ENCODE measurements at places on chromosomes 2 and 18.

- no peak for DNase-seq
Observed at GRCh38 chr2:54579682-54580620, 123.8 kb downstream of the SPTBN1 start.

DNA sequence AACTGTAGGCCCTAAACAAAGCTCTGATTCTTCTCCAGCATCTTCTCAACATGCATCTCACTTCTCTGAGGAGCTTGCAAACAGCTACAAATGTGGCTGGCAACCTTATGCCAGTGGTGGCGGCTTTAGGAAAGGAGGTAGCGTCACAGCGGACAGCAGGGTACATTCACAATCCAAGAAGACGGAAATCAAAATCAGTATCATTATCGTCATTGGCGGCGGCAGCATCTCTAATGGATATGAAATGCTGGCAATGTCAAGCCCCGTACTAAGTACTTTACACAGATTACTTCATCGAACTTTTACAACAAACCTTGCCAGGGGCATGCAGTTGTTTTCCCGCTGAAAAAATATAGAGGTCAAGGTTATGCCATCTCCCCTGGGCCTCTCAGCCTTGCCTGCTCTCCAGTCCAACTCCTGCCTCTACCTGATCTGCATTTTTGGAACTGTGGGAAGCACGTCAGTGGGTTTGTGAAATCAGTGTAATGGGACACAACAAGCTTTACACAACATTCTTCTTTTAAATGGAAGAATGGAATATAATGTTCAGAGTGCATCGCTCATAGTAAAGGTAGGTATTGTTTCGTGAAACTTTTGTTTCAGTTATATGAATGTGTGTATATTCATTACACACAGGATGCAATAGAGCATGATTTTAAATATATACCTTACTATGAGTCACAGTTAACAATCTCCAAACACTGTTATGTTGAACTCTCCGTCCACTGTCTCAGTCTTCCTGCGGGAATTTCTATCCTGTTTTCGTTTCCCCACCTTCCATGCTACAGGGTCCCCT is 152.9 kb downstream of the TTC32 start:
- DNase-seq = no peak

DNA sequence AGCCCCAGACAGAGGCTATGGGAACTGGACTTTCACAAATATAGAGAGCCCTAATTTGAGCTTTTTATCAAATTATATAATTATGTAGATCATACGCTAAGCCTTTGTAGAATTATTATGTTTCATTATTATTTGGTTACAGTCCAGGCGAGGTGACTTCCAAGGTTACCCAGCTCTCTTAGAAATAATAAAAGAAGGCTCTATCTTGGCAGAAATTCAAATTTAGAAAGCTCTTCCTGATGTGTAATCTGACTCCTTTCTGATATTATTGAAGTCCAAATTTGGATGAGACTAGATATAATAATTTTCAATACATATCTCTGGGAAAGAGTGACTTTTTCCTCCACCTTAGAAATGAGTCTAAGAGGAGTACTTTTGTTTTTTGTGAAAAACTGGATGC is 4.8 kb upstream of the SLC38A11 start:
- no peak for DNase-seq

DNA sequence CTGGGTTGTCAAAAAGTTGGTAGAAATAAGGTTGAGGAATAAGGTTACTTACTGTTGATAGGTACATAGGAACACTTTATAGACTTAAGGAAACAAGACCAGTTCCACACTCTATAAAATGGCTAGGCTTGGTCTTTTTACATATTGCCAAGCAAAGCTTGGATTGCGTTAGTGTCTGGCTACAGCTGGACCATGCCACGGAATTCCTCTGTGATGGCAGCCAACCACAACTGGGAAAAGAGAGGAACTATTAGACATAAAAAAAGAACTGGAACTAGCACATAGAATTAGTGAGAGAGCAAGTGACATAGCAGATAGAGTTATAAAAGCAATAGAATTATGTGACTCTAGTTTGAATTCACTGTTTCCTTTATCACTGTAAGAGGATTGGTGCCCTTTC is 17.7 kb upstream of the DPP10 start:
- no peak for DNase-seq

DNA sequence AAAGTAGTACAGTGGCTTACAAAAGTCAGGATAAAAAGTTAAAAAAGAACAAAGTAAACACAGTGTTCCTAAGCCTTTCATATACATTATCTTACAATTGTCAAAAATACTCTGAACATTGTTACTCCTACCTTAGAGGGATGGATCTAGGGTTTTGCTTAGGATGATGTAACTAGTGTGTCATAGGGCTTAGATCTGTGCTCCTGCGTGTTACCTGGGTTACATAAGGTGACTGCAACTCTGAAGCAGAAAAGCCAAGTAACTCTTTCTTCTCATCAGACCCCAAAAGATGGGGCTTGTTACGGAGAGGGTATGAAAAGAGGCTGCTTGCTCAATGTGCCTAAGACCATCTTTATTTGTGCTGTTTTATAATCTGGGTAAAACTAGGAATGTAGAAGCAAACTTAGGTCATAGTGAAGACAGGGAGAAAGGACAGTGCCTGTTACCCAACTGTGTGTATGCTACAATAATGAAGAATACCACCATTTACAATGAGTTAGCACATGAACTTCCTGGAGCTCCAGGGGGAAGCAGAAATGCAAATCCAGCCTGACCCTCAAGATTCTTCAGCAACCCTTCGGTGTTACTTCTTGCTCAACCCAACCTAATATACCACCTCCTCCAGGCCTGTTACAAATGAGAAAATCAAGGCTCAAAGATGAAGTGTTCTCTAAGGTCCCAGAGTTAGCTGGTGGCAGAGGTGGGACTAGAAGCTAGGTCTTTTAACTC is 42.0 kb upstream of the STK17B start:
- no peak for DNase-seq

DNA sequence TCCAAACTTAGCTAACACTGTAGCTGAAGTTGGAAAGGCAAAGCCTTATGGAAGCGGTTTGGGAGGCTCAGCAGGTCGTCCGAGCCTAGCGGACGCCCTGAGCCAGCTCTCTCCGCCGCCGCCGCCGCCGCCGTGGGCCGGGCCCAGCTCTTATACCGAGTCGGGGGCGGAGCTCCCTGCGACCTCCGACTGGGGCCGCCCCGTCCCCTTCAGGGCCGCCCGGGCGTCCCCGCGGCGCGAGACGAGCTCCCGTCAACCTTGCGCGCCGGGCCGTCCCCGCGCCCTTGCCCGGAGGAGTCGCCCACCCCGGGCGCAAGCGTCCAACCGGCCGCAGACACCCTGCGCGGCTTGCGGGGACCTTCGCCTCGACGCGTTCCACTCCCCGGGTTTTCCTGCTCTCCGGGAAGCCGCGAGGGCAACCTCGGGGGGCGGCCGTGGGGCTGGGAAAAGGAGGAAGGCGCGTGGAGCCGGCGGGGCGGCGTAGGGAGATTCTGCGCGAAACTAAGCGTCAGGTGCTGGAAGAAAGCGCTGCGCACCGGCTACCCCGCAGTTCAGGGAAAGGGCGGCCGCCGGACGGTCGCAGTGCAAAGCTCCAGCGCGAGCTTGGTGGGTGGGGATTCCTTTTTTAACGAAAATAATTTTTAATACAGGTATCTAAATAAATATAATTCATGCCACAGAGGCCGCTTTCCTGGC is at the start of gene SLC40A1:
TSS of gene SLC40A1 (minus strand) at position 129 of the 696 bp plus-strand sequence. CDS start 326 bp downstream, outside the sequence.
- DNase-seq = no peak

GRCh38 chr2:58651930-58652329 is 410.8 kb upstream of the FANCL start:
- DNase-seq = no peak

GRCh38 chr18:77133051-77133834 is 660 bp upstream of the MBP start:
- DNase-seq = no peak

DNA sequence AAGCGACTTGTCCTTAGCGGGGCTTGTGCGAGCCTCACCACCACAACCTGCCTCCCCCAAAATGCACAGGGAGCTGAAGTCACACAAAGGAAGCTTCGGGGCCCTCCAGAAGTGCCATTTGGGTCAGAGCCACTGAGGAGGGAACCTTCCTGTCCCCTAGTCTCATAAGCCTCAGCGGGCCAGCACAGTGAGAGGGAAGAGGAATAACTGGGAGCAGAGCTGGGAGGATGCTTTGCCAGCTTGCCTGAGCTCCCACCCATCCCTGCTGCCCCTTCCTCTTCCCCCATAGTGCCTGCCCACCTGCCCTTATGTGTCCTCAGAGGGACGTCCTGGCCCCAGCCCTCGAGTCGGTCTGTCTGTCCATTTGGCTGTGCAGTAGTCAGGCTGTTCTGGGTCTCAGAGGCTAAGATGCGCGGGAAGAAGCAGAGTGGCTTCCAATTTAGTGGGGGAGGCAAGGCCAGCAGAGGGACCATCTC is 51.8 kb upstream of the GPR17 start:
- DNase-seq = no peak

- peak; percentile 37 for DNase-seq
Observed at GRCh38 chr18:13269521-13270011, 51.0 kb downstream of the LDLRAD4 start.

DNA sequence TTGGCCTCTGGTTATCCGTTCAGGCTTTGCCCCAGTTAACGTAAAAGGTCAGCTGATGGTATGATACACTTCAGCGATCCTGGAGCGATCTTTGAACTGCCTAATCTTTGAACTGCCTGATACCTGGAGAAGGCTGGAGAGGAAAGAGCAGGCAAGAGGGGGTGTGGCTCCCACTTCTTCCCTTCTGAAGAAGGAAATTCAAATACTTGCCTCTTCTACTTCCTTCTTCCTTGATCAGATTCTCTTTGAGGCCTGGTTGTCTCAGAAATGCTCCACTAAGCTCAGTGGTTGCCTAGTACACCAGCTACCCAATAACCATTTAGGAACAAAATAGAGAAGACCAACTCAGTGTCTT is 619 bp downstream of the GALM start:
- no peak for DNase-seq

DNA sequence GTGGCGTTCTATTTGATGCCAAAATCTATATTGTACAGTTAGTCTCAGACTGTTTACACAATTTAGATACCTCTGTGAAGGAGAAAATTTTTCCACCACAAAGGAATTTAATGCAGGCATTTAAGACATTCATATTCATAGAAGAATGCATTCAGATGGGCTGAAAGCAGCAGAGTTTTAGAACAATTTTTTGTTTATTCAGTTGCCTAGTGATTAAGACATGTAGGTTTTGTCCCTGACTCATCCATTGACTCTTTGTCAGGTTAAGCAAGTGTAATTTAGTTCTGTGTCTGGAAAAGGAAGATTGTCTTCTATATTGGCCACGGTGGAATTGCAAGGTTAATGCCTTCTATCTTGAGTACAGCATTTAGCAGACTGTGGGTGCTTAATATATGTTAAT is 515.0 kb downstream of the PARD3B start:
- DNase-seq = no peak

- DNase-seq = no peak
Observed at GRCh38 chr2:109558076-109558882, 55.5 kb downstream of the SEPTIN10 start.
